Hematopoietic multipotent progenitor cell treated with erythropoietin and hydrocortisone succinate and interleukin-3 and kit ligand, for 8 days (in vitro differentiated cells): ENCODE measurements at places on chromosomes 2 and 18.

GRCh38 chr2:196558497-196558896, 81.0 kb upstream of the CCDC150 start:
- DNase-seq: no peak

DNA sequence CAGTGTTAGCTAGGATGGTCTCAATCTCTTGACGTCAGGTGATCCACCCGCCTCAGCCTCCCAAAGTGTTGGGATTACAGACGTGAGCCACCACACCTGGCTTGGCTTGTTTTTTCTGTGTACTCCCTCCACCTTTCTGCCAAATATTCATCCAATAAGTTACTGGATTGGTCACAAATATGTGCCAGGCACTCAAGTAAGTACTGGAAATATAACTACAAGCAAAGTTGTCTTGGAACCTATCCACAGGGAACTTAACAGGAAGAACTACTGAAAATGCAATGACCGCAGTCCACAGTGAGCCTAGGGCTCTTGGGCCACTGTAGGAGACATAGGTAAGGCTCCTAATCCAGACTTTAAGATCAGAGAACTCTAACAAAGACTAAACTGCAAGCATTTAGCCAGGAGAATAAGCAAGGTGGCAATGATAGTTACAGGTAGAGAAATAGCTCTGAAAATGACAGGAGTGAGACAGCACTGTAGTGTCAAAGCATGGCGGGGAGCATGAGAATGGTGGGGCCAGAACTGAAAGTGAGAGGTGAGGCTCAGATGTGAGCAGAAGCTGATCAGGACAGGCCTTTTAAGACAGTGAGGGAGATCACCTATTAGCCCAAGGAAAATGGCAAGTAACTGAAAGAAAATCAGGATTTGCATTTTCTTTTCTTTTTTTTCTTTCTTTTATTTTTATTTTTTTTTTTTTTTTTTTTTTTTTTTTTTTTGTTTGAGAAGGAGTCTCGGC, 252.1 kb downstream of the RBM43 start:
- no peak for DNase-seq

GRCh38 chr18:33034945-33035344, 262.1 kb upstream of the KLHL14 start:
- no peak for DNase-seq

- DNase-seq: no peak
Measured at GRCh38 chr2:158395166-158395565, 61.4 kb downstream of the CCDC148 start.

GRCh38 chr18:13219593-13220159, 1.1 kb downstream of the LDLRAD4 start:
- DNase-seq: no peak

GRCh38 chr2:239233576-239233975, 167.2 kb downstream of the HDAC4 start:
- DNase-seq: no peak

DNA sequence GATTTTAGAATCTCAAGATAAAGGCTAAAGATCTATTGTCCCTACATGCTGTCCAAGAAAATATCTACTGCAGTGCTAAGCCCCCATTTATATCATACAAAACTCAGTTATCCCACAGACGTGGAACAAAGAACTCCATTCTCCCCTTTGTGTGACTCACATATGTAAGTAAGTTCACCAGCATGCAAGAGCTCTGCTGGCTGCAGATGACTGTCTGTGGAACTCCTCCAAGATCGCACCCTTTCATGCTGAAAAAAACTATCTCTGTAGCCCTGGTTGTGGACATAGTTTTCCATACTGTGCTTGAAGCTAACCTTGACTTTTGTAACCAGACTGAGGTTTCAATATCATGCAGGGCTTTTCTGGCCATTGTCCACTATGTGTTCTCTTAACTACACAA, 207.1 kb downstream of the ZNF521 start:
- DNase-seq: no peak

- DNase-seq: peak; percentile 7
Measured at GRCh38 chr2:222982010-222982908, 69.7 kb upstream of the KCNE4 start.

DNA sequence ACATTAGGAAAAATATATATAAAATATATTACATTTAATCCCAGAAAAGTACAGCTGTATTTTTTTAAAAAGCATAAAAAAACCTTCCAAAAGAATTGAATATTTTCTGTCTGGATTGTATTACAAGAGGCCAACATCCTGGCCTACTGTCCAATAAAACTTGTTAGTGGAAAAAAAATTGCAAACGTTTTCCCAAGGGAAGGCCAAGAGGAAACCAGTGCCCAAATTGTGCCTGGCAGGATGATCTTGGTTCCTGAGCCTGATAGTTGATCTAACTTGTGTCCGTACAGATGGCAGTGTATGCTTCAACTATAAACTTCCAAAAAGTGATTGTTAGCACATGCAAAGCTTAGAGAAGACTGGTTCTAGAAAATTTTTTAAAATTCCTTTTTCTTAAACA, 90.6 kb upstream of the LPIN2 start:
- no peak for DNase-seq

DNA sequence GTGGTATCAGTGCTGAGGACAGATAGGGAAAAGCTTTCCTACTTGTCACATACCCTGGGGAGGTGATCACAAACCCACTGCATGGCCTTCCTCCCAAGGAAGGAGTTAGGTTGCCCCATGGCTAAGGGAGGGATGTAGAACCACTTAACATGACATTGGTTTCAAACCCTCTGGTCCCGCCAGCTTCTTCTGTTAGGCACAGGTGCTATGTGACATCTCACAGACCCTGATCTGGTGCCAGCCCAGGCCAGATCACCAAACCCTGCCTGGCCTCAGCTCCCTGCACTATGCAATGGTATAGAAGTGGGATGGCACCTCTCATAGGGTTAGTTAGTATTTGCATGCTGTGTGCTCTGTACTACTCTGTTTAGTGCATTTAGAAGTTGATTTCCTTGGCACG, 58.0 kb downstream of the TCF7L1 start:
- DNase-seq: no peak

DNA sequence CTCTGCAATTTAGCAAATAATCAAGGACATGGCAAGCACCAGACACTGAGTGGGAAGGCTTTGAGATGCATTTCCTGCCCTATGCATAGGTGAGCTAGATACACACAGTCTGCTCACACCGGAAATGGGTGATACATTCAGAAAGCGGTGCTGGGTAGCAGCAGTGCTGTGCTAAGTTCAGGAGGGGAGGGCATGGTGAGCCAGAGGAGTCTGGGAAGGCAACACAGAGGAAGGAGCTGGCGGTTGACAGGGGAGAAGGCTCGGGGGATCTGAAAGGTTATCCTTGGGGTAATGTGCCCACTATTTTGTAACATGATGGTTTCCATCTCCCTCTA, 57.4 kb upstream of the EPAS1 start:
- DNase-seq: no peak

DNA sequence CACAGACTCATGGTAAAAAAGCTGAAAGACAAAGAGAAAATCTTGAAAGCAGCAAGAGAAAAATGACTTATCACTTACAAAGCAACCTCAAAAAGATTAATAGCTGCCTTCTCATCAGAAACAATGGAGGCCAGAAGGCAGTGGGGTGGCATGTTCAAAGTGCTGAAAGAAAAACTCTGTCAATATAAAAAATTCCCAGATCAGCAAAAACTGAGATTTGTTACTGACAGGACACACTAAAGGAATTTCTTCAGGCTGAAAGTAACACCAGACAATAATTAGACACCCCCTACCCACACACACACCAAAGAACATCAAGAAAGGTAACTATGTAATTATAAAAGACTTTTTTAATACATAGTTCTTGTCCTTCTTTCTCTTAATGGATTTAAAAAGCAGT, 311.1 kb downstream of the CLIP4 start:
- no peak for DNase-seq

DNA sequence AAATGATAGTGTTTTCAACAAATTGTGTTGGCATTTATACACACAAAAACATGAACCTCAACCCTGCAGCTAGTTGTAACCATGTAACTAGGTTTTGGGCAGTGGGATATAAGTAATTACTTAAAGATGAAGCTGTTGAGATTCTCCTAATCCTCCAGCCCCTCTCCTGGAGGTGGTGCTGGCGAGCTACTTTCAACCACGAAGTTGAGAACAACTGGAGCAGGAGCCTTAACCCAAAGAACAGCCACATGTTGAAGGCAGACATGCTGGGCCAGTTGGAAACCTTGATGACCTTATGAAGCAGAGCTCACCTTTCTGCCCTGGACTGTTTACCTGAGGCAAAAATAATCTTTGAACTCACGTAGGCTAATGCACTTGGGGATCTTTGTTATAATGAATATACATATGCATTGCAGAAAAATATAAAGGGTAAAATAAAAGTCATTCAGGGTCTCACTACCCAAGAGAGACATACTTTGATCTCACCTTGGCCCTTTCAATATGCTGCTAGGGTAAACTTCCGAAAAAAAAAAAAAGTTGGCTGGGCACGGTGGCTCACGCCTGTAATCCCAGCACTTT, 89.6 kb upstream of the NPAS2 start:
- peak; percentile 46 for DNase-seq

- no peak for DNase-seq
Measured at GRCh38 chr18:61546590-61546989, 213.4 kb downstream of the CDH20 start.

DNA sequence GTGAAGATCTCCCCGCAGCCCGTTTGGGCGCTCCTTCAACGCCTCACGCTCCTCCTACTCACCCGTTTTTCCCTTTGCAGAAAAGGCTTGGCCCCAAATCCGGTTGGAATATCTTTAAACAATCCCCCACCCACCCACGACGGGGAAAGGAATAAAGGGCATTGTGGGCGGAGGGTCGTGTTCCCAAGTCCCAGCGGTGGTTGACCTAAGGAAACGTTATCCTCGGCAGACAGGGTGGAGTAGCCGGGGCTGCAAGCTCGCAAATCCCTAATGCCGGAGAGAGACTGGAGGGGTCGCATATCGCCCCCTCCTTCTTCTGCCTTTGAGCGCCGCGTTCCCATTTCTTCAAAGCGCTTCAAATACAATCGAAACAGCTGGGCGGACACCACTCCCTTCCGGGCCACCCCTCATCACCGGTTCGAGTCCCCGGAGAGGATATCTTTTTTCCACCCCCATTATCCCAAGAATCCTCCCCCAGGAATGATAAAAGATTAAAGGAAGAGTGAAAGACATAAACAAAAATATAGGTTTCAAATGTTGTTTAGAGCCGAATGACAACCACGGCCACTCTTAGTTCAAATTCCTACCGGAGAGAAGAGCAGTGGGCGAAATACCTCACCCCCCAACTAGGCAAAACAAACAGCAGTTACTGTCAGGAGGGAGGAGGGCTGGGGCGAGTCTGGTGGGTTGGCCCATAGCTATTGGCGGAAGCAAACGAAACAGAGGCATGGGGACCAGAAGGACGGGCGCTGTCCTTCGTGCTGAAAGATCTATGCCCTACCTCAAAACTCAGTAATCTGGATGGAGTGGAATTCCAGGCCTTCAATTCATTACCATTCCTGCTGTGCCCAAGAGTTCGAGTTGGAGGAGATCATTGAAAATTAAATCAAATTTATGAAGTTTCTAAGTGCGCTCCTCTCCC, 2.8 kb upstream of the GAD1 start:
- peak; percentile 61 for DNase-seq
